ENCODE measurements at places on chromosomes 4 and X.

DNA sequence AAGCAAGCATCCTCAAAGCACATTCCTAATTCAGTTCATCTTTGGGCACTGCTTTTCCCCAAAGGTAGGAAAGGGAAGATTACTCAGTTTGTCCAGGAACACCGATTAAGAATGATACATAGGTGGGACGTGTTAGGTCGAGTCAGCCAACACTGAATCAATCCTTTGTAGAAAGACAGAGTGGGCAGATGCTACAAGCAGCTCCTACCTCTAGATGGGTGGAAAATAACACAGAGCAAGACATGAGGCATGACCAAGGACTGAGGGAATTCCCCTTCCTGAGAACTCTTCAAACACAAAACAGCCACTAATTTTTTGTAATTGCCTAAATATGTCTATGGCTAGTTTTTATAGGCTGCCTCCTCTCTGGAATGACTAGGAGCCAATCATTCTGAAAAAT is 331.7 kb downstream of the HNRNPD start:
- no peak for DNase-seq

DNA sequence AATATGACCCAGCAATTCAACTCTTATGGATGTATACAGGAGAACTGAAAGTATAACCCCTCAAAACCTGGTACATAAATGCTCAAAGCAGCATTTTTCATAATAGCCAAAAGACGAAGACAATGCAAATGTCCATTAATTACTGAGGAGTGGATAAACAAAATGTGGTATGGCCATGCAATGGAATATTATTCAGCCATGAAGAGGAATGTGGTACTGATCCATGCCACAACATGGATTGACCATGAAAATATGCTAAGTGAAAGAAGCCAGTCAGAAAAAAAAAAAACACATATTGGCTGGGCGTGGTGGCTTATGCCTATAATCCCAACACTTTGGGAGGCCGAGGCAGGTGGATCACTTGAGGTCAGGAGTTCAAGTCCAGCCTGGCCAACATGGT is 74.5 kb upstream of the PLS3 start:
- no peak for DNase-seq

- DNase-seq = no peak
Measured at GRCh38 chrX:153981771-153982533, 9.4 kb downstream of the TMEM187 start.

- DNase-seq = no peak
Measured at GRCh38 chrX:30791296-30792278, 97.5 kb downstream of the TAB3 start.

GRCh38 chr4:108742451-108743420 is 20.1 kb downstream of the ETNPPL start:
- no peak for DNase-seq

- DNase-seq = no peak
Measured at GRCh38 chr4:115674485-115674884, 561.1 kb upstream of the NDST4 start.

DNA sequence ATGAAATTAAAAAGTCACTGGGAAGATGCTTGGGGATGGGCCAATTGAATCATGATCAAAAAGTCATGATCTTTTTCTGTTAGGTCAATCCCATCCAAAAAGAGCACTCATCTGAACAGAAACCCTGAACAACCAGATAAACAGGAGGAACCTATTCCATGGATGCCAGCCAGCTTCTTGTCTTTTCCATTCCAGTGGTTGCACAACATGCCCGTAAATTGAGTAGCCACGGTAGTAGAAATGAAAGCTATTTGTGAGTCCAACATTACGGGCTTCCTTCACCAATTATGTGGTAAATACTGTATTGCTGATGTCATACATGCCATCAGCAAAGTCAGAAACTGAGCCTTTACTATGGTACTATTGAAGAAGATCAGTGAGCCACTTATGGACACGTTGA is 982.4 kb upstream of the HS3ST1 start:
- DNase-seq = no peak

- no peak for DNase-seq
Measured at GRCh38 chr4:137359691-137360315, 172.5 kb downstream of the PCDH18 start.

- DNase-seq = no peak
Measured at GRCh38 chr4:159071178-159071968, 31.5 kb upstream of the RAPGEF2 start.

GRCh38 chr4:87033902-87034301 is 99.1 kb downstream of the AFF1 start:
- no peak for DNase-seq

- no peak for DNase-seq
Measured at GRCh38 chrX:40006106-40007017, 91.4 kb downstream of the BCOR start.

DNA sequence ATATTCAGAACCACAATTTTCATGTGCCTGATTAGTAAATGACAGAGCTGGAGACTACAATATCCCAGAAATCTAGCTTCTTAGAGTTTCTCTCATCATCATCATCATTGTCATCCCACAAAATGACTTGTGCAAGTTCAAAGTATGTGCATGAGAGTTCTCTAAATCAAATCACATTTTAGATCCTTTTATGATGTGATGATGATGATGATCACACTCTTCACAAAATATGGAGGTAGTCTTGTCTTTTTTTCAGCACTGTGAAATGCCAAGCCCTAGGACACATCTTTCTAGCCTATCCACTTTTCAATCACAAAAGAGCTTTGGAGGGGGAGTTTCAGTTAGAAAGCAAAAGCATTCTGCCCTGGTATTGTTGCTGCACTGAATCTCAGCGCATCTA is 7.4 kb downstream of the MBNL3 start:
- no peak for DNase-seq

DNA sequence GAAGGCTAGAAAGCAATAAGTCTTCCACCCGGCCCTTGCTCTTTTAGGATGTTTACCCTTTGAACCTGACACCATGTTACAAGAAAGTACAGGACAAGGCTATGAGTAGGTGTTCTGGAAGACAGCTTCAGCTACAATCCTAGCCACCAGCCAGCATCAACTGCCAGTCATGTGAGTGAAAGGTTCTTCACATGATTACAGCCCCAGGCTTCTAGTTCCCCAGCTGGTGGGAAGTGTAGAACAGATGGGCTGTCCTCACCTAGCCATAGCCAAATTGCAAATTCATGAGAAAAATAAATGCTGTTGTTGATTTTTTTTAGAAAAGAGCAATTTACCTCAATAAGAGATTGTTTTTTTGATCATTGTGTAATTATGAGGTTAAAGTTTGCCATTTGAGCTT is 60.8 kb downstream of the GRXCR1 start:
- no peak for DNase-seq

DNA sequence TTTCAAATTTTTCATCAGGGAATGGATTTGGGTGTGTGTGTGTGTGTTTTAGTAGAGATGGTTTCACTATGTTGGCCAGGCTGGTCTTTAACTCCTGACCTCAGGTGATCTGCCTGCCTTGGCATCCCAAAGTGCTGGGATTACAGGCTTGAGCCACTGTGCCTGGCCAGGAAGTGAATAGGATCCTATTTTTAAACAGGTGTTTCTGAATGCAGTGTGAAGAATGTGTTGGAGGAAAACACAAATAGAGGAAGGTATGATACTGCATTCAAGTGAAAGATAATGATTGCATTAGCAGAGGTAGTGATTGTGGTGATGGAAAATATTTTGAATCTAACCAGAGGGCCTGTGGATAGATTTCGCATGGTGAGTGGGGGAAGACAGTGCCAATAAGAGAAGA is 189.6 kb downstream of the TENM3 start:
- DNase-seq = no peak

DNA sequence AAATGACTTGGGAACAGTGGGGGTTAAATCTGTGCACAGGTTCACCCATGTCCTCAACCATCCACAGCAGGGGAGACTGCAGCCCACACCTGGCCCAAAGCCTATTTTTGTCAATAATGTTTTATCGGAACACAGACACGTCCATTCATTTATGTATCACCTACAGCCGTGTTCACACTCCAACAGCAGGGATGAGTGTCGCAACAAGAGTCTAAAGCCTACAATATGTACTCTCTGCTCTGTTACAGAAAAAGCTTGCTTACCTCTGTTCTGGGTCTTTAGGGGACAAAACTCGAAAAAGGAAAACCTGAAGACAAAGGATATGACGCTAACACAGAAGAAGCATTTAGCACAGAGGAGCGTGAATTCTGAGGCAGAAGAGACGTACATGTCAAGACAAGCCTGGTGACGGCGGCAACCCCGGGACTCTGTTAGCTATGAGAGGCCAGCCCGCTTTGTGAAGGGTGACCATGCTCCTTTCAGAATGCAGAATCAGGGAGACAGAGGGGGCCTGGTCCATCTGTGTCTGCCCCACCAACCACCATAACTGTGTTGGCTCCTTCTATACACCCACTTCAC is 45.5 kb downstream of the AFAP1 start:
- DNase-seq = no peak

- DNase-seq = no peak
Measured at GRCh38 chr4:4800646-4801408, 58.6 kb upstream of the MSX1 start.

DNA sequence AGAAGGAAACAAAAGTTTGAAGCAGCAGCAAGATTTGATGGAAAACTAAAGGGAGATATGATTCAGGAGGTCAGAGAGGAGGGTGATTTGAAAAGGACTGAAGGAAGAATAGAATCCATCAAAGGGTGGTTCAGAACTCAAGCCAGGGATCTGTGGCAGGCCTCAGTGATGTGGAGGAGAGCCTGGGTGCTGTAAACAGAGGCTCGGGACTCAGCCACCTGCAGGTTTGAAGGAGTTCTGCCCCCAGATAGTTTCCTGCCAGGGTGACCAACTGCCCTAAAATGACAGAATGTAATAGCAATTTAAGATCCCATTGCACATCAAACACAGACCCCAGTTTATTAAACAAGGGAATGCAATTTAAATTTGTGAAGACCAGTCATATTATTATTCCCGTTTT is 204.0 kb upstream of the FAT1 start:
- DNase-seq = no peak

- peak; percentile 82 for DNase-seq
Measured at GRCh38 chr4:76585897-76586360, 150.9 kb downstream of the SHROOM3 start.

DNA sequence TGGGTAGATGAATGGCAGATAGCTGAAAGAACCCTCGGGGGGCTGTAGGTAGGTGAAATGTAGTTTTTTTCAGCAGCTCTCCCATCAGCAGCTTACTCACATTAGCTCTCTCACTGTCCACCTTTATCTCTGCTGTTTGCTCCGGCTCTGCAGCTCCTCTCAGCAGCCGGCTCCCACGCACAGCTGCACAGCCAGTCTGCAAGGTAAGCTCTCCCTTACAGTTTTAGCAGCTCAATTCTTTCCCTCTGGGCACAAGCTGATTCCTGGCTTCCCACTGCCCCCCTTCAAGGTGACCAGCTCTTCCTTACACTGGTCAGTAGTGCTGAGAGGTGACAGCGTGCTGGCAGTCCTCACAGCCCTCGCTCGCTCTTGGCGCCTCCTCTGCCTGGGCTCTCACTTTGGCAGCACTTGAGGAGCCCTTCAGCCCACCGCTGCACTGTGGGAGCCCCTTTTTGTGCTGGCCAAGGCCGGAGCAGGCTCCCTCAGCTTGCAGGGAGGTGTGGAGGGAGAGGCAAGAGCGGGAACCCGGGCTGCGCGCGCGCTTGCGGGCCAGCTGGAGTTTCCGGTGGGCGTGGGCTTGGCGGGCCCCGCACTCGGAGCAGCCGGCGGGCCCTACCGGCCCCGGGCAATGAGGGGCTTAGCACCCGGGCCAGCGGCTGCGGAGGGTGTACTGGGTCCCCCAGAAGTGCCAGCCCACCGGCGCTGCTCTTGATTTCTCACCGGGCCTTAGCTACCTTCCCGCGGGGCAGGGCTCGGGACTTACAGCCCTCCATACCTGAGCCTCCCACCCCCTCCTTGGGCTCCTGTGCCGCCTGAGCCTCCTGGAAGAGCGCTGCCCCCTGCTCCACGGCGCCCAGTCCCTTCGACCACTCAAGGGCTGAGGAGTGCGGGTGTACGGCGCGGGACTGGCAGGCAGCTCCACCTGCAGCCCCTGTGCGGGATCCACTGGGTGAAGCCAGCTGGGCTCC is 393.6 kb downstream of the CENPC start:
- DNase-seq = no peak

- peak; percentile 15 for DNase-seq
Measured at GRCh38 chr4:138659812-138660316, 355.7 kb upstream of the NOCT start.

DNA sequence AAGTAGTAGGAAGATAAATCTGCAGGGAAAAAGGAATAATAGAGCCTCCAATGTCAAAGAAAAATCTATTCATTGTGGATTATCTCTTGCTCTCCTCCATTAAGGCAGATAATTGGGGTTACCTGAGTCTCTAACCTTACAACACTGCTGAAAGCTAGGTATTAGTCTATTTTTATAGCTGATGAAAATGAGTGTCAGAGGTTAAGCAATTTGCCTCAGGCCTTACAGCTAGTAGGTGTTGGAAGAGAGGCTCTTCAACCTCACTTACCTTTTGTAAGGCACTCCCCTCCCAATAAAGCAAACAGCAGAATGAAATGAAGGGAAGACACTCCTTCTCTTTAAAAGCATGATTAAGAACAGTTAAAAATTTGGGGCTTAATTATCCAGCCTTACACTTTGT is 45.4 kb upstream of the GAB1 start:
- DNase-seq = no peak

- DNase-seq = no peak
Measured at GRCh38 chr4:168515222-168516011, 18.6 kb downstream of the PALLD start.

GRCh38 chrX:84830836-84831235 is 172.8 kb upstream of the APOOL start:
- peak; percentile 6 for DNase-seq

GRCh38 chr4:168880072-168880675 is 129.9 kb downstream of the CBR4 start:
- DNase-seq = no peak

DNA sequence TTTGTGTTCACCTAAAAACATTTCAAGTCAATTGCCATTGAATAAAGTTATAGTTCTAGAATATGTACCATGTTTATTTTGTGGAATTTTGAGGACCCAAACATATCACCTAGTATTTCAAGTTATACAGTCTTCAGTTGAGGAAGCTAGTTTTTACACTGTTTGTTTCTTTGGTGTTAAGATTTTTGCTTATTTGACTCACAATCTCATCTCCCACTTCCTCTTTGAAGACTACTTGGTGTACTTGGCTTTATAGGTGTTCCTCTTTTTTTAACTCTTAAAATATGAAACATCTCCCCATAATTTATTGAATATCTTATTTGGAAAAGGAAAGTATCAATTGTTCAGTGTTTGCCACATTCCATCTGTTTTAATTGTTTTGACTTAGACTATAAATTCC is 675.4 kb downstream of the RAPGEF2 start:
- no peak for DNase-seq

DNA sequence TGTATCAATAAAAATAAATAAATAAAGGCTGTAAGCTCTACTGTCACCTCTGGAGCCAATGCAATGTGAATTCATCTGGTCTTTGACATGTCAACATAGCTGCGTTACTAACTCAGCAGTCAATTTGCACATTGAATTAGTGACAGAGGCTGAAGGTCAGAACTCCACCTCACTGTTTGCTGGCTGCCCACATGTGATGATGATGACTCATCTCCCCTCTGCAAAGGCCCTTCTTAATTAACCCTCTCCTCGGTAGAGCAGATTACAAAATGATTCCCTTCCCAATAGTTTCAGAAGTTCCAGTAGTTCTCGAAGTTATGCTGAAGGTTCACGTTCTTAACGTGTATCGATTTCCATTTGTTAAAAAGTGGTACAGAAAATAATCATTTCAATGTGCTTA is 1626.0 kb upstream of the TENM3 start:
- DNase-seq = no peak

GRCh38 chrX:152537373-152537772 is 86.3 kb upstream of the GABRA3 start:
- no peak for DNase-seq

GRCh38 chr4:86586160-86586572 is 7.9 kb upstream of the PTPN13 start:
- DNase-seq = no peak

- DNase-seq = no peak
Measured at GRCh38 chr4:75169427-75169826, 236.5 kb downstream of the PARM1 start.
